IMR-90 (cell line): ENCODE measurements at places on chromosomes 4 and X. TPM values are rescaled to one million over a fixed set of nuclear protein-coding genes. Genes with fewer than 3 reads are reported as not detected.

Gene FGFR3
- polyA plus RNA-seq = 0.67 and 0.93 TPM in 2 replicates

DNA sequence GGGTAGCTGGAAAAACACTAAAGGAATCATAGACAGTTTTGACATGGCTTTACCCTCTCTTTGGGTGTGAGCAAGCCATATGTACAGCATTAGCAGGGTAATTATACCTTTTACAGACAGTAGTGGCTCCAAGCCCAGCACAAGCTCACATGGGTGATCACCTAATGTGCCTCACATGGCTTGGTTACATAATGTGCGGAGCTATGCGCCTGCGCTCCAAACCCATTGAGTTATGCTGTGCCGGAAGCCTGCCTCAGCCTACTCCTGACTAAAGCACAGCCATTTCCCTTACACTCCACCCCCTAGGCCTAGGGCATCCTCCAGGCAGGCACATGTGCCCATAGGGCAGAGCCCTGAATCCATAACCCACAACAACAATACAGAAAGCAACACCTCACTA lies 6.5 kb upstream of the TSPAN5 start:
- DNase-seq = no peak

DNA sequence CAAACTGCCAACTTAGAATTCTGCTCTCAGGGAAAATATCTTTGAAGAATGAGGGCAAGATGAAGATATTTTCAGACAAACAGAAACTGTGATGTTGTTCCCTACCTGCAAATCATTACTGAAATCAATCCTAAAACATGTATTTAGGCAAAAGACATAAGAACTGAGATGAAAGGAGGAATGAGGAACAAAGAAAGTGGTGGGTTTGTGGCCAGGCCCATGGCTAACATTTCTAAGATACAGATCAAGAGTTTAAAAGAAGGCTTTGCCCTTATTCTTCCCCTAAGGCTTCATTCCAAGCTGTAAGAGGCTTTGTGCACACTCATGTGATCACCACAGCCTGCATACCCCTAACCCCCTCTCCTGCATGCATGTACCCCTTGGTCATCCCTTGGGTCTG lies 46.5 kb downstream of the ADGRG2 start:
- no peak for DNase-seq

DNA sequence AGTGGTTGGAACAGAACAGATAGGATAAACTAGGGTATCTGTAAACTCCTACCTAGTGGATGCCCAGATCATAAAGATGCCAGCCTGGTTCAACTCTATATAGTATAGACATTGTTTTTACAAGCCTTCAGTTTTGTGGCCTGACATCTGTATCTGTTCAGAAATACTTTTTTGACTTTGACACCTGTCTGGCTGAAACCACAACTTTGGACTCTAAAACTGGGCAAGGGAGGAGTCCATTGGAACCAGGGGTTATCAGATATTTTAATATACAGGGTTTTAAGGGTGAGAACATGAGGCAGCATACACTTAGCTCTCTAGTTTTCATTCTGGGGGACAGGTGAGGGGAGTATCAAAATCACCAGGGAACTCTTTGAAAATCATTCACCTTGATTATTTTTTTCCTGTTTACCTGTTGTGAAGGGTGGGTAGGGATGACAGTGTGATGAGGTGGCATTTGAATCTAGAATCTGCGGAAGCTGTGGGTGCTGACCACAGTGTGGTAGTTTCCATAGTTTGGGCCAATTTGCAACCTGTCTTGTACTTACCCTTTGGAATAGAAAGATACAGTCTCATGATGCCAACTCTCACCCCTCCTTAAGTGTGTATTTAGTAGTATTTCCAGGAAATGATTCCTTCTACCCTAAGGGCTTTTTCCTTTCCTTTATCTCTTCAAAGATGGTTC lies 20.6 kb downstream of the GAB1 start:
- DNase-seq = no peak

DNA sequence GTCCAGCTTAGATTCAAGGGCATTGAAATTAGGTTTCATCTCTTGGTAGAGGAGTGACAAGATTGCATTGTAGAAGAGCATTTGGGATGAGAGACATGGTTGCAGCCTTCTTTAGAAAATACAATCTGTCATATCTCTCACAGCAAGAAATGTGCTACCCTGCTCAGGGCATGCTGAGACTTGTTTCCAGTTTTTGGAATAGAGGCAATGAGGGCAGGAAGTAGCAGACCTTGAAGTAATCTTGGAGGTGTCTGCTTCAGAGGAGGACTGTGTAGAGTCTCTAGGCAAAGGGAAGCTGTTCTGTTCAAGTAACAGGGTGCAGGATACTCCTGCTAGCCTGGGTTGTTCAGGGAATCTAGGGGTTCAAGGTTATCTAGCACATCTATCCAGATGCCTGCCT lies 116.1 kb upstream of the ZNF827 start:
- no peak for DNase-seq
